ENCODE measurements at places on chromosomes 7 and 10. TPM values are rescaled to one million over a fixed set of nuclear protein-coding genes. Genes with fewer than 3 reads are reported as not detected.

Gene KCNH2
- polyA plus RNA-seq = 2.5 TPM

Gene TAS2R41
- polyA plus RNA-seq = not detected

Gene PRKG1
- polyA plus RNA-seq = 0.36 TPM

Gene DUSP5
- 3.7 TPM for polyA plus RNA-seq

Data from IgD-negative memory B cell (primary cell).